Gastrocnemius medialis (tissue), 4 donors: ENCODE measurements at places on chromosomes 5 and 9.
A peak's percentile ranks its signal among the peaks of the same experiment; 100 is the strongest.

DNA sequence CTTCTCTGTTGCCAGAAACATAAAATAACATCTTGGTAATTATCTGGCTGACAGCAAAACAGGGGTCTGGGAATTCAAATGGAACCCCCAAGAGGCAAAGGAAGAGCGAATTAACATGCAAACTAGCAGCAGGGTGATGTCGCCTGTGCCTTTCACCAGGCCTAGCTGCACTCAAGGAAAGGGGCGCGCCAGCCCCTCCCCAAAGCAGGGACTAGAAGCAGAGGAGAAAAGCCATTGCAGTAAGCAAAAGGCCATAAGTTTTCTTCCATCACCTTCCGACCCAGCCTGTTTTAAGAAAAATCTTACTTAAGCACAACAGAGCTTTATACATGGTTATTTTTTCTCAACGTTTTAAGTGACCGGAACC is 539 bp downstream of the POC5 start:
- DNase-seq = no peak

DNA sequence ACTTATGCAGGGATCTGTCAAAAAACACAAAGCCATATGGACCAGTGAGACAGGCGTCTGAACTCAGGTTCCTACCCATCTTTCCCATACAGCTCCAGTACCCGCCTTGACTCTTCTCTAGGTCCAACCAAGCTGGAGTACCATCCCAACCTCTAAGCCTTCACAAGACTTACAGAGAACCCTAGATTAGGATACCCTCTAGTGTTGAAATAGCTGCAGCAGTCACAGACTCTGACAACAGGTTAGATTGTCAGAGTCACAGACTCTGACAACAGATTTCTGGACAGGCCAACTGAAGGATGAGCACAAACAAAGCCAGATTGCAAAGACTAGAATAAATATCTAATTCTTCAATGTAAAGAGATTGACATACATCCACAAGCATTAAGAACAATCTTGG is 266.1 kb downstream of the GRIA1 start:
- no peak for DNase-seq

- no peak for DNase-seq
Measured at GRCh38 chr5:138109463-138110265, 25.8 kb downstream of the WNT8A start.

DNA sequence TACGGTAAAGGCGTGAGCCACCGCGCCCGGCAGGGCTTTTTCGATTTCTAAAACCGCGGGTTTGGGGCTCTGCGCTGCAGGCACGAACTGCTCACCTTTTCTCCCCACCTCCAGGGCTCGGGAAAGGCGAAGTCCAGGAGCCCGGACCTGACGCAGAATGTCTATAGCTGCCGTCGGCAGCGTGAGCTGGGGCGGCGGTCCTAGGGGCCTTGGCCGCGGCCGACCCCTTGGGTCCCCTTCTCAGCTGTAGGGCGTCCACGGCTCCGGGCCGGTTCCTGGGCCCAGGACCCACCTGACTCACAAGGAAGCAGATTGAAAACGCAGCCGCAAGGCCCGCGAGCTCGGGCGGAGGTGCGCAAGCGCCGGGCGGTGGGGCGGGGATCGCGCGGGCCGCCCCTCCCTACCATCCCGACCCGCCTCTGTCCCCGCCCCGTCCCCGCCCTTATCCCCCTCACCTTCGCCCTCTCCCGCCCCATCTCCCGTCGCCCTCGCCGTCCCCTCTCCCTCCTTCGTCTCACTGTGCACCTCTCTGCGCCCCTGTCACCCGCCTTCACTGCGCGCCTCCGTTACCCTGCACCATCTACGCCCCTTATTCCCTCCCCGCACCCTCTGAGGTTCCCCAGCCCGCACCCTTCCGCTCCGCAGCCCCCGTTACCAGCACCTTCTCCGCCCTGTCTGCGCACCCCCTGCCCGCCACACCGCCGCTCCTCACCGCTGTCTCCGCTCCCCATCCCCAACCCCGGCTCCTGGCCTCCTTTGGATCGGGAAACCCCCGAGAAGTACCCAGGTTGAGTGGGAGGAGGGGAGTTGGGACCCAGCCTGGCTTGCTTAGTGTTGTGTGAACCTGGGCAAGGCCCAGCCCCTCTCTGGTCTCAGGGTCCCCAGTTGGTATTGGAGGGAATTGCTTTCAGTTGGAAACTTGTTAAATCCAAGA is at the start of gene HDHD3:
TSS of gene HDHD3 (minus strand) at position 353 of the 934 bp plus-strand sequence. CDS start 2,632 bp downstream, outside the sequence.
- peak; percentile 73 for DNase-seq

- no peak for DNase-seq
Measured at GRCh38 chr9:119986713-119987112, 593.3 kb downstream of the CDK5RAP2 start.

- no peak for DNase-seq
Measured at GRCh38 chr5:3704661-3705060, 109.0 kb downstream of the IRX1 start.

DNA sequence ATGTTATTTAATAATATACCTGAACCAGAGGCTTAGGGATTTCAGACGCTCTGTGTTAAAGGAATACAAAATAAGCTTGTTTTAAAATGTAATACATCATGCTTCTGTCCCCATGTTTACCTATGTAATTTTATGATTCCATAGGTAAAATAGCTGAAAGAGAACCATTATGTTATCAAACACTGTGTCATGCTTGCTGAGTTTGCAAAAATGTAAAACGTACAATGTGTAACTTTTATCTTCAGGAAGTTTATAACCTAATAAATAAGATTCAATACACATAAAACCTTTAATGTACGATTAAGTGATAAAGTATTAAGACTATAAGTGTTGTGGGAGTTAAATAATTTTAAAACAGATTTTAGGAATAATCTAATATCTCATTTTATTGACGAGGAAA is 94.1 kb downstream of the COMMD10 start:
- no peak for DNase-seq

DNA sequence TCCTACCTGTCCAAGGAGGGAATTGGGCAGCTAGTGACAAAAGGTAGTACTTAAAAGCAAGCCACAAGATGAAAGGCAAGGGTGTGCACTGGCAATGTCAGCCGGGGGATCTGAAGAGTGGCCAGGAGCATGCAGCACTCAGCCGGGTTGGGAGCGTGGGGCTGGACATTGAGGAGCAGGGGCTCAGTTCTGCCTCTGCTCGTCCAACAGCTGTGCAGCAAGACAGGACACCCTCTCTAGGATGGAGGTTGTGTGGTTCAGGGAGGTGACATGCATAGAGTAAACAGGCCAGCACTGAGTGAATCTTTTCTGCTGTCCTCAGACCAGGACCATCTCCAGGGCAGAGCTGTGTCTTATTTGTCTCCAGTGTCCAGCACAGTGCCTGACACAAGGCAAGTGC is 235.3 kb downstream of the CRB2 start:
- no peak for DNase-seq

- no peak for DNase-seq
Measured at GRCh38 chr9:76099516-76099915, 209.0 kb downstream of the PCSK5 start.

GRCh38 chr9:87324613-87325194 is 173.0 kb upstream of the DAPK1 start:
- no peak for DNase-seq

DNA sequence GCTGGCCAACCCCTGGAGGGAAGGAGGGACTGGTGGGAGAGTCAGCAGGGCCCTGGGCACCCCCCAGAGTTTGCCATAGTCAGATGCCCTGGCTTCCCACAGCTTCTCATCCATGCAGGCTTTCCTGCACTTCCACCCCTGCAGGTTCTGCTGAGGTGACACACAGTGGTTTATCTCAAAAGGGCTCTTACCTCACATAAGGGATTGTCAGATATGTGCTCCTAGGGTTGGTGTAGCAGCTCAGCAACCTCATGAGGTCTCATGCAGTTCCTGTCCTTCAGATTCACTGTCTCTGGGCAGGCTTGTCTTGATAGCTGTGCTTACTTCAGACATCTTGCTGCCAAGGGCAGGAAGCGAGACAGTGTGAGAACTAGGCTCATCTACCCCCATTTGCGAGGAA is 143.4 kb downstream of the KDM4C start:
- DNase-seq = no peak

- DNase-seq = no peak
Measured at GRCh38 chr9:14345354-14346230, 31.7 kb upstream of the NFIB start.

DNA sequence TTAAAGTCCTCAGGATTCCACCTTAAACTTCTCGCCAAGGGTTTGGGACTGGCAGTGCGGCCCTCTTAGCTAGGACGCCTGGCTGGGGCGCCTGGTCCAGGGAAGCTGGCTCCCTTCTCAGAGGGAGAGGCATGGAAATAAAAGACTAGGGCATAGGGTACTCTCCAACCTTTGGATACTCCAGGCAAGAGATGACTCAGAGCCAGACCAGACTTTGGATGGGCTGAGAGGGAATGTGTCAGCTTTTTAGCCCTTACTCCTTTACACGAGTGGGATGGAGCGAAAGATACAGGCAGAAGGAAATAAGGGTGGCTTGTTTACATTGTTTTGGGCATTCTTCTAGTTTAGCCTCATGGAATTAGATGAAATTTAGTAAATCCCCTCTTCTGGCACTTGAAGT is 48.2 kb downstream of the IL31RA start:
- DNase-seq = no peak

DNA sequence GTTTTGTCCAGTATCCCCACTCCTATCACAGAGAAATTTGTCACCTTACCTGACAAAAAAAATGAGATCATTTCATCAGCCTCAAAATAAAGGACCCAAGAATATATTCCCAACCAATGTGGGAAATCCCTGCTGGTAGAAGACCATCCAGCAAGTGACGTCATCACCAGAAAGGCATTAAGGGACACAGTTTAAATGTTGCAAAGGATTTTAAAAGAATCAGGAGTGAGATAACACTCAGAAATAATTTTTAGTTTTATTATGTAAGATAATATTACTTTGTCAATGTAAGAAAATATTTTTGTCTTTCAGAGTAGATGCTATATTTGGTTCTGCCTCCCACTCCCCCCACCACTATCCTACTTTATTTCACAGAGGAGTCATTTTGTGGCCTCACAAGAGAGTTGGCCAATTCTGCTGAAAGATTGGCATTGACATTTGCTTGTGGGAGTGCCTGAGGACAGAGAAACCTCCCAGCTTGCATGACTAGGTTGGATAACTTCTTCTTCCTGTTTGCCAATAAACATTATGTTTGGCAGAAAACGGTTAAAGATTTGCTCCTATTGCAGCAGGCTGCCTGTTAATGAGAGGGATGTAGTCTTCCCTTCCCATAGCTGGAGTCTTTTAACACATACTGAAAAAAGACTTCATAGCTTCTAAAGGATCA is 288.6 kb upstream of the DAB2 start:
- DNase-seq = peak; percentile 21

GRCh38 chr9:15142878-15143534 is 164.0 kb downstream of the TTC39B start:
- no peak for DNase-seq

DNA sequence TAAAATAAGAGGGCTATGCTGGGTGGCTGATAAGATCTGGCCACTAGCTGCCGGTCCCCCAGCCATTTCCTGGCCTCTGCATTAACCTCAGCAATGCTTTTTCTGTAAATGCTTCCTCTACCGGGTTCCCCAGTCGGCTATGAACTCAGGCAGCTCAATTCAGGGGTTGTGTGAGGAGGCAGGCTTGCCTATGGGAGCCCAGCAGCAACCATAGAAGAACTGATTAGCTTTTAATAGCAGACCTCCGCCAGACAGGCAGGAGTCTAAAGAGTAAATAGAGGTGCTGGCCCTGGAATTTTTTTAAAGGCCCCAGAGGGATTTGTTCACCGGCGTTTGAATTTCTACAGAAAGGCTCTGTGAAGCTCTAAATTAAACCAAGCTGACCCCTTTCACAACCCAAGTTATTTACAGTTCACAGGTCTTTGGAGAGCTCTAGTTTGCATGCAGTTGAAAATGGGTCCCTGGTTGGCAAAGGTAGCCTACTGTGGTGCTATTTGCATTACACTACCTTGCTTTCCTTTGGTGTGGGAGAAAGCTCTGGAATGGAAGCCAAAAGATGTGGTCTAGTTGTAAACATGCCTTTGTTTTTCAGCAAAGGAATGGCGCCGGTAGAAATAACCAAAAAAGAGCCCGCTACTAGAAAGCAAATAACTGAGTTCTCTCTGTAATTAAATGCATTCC is 289.7 kb upstream of the SEMA6A start:
- DNase-seq = no peak

DNA sequence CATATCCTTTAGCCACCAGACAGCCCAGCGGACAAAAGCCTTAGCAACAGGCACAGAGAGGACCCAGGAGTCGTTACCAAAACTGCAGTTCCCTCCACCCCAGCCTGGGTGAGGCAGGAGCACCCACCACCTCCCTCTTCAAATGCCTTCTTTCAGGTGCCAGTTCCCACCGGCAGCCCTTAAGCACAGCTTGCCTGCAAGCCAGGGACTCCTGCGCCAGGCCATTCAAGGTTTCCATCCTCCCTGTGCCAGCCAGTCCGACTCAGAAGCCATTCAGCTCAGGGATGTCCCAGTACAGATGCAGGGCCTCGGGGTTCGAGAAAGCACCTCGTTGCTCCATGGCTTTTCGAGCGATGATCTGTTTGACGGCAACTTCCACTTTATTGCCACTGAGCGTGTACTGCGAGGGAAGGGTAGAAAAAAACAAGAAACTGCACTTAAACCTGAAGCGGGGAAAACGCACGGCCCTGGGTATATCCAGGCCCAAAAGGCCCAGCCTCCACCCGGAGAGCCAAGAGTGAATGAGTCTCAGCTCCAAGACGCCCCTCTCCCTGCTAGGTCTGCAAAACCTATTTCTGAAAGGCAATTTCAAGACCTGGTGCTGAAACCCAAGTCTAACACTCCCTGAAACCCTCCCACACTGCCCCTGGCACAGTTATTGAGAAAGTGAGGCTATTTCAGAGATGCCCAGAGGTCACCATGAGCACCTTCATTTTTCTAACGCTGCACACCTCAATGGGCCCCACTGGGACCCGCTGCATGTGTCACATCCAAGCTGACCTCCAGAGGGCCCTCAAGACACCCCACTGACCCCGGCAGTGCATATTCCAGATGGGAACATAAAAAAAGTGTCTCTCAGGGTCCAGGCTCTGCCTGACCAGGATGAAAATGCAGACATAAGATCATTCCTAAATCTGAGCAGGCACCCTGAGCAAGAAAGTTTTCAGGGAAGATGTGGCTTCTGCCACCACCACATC is 36.8 kb upstream of the ZNF354A start:
- DNase-seq = no peak

- DNase-seq = no peak
Measured at GRCh38 chr9:126522612-126523356, 90.9 kb upstream of the LMX1B start.

DNA sequence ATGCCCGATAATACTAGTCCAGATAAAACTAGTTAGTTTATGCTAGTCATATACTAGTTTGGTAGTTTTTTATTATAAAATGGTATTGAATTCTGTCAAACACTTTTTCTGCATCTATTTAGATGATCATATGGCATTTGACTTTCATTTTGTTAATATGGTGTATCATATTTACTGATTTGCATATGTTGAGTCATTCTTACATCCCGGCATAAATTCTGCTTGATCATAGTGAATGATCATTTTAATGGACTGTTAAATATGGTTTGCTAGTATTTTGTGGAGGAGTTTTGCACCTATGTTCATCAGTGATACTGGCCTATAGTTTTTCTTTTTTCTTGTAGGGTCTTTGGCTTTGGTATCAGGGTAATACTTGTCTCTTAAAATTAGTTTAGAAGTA is 365.6 kb downstream of the TAF11L14 start:
- DNase-seq = no peak

GRCh38 chr9:101629636-101630035 is 34.9 kb upstream of the PPP3R2 start:
- DNase-seq = no peak
